ENCODE measurements at places on chromosomes 5 and 9.

GRCh38 chr5:77778881-77779438 lies 2.8 kb upstream of the TBCA start:
- DNase-seq = no peak

- no peak for DNase-seq
These were observed 97.8 kb downstream of the MED10 start for GRCh38 chr5:6280425-6281100.

- DNase-seq = no peak
These were observed 80.6 kb upstream of the LRRTM2 start for GRCh38 chr5:138955671-138956295.

- DNase-seq = no peak
These were observed 20.8 kb upstream of the KIF2A start for GRCh38 chr5:62284946-62285891.

- DNase-seq = no peak
These were observed 179.0 kb upstream of the TNC start for GRCh38 chr9:115296831-115297565.

DNA sequence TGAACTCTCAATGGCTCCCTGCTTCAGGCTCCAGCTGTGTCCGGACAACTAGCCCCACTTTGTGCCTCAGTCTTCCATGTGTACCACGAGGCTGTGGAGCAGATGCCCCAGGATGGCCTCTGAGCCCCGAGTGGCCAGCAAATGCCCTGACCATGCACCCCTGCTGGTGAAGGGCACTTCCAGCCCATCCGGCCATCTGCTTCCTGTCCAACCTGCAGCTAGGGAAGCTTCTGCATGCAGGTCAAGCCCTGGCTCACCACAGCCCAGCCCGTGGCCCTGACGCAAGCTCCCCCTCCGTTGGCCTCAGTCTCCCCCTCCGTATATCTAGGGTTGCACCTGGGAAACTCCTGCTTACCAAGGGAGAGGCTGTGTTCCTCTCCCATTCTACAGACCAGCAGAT lies 4.8 kb downstream of the NINJ1 start:
- DNase-seq = no peak

GRCh38 chr9:113592876-113593575 lies 129.5 kb downstream of the RGS3 start:
- no peak for DNase-seq

- DNase-seq = no peak
These were observed 8.4 kb upstream of the RXRA start for GRCh38 chr9:134317790-134318414.

DNA sequence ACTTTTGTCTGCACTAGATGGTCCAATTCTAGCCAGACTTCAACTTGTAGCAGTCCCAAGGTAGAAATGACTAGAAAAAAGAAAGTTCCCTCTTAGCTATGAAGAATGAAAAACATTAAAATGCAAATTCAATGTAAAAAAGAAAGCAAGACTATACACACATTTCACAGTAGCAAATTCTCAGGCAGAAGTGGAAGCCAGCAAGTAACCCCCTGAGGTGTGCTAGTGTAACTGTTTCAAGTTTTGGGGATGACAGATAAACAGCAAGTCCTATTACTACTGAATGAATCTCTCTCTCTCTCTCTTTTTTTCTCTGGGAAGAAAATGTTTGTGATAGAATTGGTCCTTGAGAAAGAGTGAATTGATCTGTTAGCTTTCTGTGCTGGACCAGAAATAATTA lies 185.6 kb downstream of the EFNA5 start:
- DNase-seq = no peak

DNA sequence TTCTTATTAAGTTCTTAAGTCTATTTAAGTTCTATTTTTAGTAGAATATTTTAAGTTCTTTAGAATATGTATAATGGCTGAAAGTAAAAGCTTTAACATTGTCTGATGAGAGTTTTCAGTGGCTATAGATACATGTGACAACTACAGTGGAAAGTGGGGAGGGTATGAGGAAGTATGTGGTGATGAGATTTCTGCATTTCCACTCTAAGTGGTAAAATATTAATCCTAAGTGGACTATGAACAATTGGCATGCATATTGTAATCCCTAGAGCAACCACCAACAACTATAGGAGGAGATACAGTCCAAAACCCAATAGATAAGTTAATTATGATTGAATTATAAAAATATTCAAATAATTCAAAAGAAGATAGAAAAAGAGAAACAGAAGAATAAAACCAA lies 183.6 kb downstream of the GADD45G start:
- DNase-seq = no peak

- no peak for DNase-seq
These were observed 35.6 kb downstream of the NFIB start for GRCh38 chr9:14278291-14278721.

DNA sequence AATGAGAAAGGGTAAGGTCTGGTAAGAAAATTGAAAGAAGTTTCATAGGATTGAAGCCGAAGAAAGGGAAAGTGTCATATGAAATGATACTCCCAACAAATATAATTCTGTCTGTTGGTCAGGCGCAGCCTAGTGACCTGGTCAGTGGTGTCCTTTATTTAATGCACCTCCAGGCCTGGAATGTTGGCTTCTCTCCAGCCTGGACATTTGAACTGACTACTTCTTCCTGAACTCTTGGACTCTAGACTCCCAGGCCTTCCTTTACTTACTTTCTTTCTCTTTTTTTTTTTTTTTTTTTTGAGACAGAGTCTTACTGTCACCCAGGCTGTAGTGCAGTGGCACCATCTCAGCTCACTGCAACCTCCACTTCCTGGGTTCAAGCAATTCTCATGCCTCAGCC lies 1381.5 kb upstream of the WWC1 start:
- no peak for DNase-seq

DNA sequence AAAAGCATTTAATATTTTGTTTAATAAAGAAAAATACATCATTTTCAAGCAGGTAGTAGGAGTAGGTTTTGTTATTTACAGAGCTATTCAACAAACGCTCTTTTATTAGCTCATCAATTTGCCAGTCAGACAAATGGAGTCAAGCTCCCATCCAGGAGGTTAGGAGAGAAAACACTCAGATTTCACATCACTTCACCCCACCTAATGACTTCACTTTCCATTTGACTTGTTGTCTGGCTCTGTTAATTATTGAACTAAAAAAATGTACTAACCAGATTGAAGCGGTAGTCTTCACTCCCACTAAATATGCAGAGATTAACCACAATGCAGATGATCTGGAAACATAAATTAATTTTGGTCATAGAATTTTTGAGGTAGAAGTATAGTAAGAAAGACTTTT lies 193.6 kb upstream of the VCAN start:
- DNase-seq = no peak

- DNase-seq = no peak
These were observed 71.9 kb downstream of the GDNF start for GRCh38 chr5:37767961-37768360.

DNA sequence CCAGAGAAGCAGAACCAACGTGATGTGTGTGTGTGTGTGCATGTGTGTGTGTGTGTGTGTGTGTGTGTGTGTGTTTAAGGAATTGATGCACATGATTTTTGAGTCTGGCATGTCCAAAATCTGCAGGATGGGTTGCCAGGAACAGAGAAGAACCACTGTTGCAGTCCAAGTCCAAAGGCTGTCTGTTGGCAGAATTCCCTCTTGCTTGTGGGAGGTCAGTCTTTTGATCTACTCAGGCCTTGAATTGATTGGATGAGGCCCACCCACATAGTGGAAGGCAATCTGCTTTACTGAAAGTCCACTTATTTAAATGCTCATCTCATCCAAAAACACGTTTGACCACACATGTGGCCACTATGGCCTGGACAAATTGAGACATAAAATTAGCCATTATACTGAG lies 11.4 kb upstream of the TSC1 start:
- no peak for DNase-seq

- no peak for DNase-seq
These were observed 242.6 kb downstream of the KIAA0825 start for GRCh38 chr5:94375801-94376200.

- no peak for DNase-seq
These were observed 103.0 kb downstream of the PCSK5 start for GRCh38 chr9:75993434-75993833.

GRCh38 chr5:16585041-16585667 lies 31.6 kb downstream of the RETREG1 start:
- DNase-seq = no peak

- DNase-seq = no peak
These were observed 48.1 kb downstream of the POC5 start for GRCh38 chr5:75668977-75669689.

DNA sequence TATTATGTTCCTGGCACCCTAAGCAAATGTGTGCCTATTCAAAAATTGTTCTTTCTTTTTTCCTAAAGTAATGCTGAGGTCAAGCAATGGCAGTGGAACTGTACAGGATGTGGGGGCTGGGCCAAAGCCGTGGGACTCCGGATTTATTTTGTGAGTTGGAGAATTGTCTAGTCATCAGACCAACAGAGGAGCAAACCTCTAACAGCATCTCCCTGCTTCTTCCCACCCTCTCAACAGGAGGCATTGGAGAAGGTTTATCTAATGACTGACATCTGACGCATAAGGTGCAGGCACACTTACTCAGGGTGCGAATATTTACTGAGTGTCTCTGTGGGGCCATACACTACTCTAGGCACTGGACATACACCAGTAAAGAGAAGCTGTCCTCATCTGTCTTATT lies 38.6 kb downstream of the MARCHF11 start:
- DNase-seq = no peak

GRCh38 chr9:37801959-37802711 lies 1.5 kb downstream of the DCAF10 start:
- DNase-seq = no peak

DNA sequence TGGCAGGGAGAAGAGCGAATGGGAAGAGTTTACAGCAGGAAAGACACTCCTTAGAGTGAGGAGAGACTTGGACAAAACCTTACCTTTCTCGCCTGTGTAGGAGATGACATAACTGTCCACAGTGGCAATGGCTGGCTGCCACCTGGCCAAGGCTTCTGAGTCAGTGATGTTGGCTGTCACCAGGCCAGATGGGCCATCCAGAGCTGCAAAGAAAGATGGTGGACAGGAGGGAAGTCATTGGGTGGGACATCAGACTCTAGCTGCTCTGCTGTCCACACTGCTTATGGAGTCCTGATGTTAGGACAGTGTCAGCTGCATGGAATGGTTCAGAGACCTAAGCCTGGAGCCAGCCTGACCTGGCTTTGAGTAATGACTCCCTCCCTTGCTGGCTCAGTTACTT lies 79.8 kb downstream of the TNC start:
- DNase-seq = no peak

DNA sequence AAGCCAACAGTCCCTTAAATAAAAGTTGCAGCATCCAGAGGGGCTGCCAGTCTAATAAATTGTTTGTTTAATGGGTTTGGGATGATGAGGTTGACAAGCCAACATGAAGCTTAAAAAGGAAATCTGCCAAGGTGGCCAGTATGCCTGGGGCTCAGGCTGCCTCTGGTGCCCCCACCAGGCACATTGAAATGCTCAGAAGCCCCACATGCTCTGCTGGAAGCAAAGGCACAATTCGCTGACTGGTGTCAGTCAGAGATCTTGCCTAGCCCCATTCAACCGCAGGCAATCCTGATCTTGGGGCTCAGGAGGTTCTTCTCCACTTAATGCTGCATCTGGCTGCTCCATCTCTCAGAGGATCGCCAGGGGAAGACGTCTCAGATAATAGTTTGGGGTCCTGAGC lies 44.2 kb upstream of the TCERG1 start:
- no peak for DNase-seq

DNA sequence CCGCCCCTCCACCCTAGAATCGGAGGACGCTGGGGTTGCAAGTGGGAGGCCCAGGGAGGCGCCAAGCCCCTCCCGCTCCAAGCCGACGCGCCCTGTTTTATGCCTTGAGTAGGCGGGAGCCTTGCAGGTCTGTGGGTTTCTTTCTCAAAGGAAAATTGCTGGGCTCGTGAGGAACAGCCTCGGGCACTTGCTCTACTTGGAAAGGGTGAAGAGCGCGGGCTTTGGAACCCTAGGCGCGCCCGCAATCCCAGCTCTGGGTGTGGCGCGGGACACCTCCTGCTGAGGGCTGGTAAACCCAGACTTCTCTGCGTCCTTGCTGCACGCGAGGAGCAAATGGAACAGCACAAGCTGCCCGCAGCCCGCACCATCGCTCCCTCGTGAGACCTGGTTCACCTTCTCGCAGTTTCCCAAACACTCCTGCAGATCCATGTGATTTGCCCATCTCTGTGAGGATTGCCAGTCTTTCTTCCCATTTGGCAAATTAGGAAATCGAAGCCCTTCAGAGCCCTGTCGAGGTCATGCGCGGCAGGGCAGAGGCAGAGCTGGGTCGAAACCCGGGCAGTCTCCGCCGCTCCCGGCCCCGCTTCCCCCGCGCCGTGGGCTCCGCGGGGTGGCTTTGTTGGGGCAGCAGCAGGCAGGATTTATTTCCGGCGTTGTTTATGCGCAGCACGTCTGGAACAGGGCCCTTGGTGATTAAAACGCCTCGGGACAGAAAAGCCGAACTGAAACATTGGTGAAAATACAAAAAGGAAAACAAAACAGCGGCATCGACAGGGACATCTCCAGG lies 98.4 kb upstream of the CPLX2 start:
- no peak for DNase-seq

DNA sequence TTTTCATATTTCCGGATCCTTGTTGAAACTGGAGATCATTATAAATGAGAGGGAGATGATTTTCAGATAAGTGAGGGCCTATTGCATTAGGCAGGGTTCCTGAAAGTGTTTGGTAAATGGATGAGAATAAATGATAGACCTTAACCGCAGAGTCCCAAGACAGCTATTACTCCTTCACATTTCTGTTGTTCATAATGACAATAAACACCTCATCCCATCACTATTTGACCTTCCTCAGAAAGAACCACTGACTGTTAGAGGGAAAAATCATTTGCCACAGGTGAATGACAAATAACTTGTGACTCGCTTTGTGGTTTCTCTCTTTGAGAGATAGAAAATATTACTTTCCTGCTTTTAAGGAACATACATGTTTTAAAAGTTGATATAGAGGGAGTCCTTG lies 47.3 kb upstream of the TRMT10B start:
- no peak for DNase-seq

DNA sequence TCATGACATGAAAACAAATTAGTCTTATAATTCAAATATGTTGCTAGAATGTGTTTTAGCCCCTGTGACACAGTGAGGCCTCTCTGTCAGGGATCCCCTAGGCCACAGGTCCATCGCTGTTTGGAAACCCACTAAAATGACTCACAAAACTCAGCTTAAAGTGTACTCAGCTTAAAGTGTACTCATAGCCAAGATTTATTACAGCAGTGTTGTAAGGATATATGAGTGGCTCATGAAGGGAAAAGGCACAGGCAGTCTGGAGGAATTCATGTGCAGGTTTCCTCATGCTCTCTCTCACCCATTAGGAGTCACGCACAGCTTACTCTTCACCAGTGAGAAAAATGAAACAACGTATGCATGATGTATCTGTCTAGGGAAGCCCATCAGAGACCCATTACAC lies 24.4 kb upstream of the TGFBI start:
- DNase-seq = no peak

DNA sequence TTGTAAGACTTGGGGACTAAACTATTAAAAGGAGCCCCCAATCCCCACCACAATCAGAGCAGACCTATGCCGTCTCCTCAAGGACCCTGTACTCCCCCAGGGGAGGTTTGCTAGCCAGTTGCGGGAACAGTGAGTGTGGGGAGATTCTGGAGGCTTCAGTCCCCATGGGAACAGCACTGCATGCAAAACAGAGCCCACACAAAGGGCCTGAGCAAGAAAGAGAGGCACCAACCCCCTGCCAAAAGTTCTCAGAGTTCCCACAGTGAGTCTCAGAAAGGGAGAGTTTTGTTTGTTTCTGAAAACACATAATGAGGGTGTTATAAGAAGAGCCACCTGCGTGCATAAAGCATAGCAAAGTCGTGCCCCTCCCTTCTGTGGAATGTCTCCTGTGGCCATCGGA lies 56.6 kb downstream of the CFAP90 start:
- DNase-seq = no peak

All from activated naive CD4-positive, alpha-beta T cell (primary cell).